Skin of body (tissue), 3 donors: ENCODE measurements at places on chromosomes 5 and 9. TPM values are rescaled to one million over a fixed set of nuclear protein-coding genes. Genes with fewer than 3 reads are reported as not detected.

Gene PELO
- total RNA-seq = 22.4 TPM

Gene SUSD3
- 3.0 TPM for total RNA-seq

Gene INSL4
- not detected for total RNA-seq

- DNase-seq = no peak
Measured at GRCh38 chr9:72661401-72662135, 140.2 kb downstream of the TMC1 start.

- DNase-seq = no peak
Measured at GRCh38 chr5:134994560-134995156, 27.0 kb downstream of the CATSPER3 start.

GRCh38 chr5:10199692-10200091 is 50.0 kb downstream of the ATPSCKMT start:
- DNase-seq = no peak
